ENCODE measurements at places on chromosomes 5 and 9. TPM values are rescaled to one million over a fixed set of nuclear protein-coding genes. Genes with fewer than 3 reads are reported as not detected.
A peak's percentile ranks its signal among the peaks of the same experiment; 100 is the strongest.

- peaks cover 30% of the 10 kb centered on the region for H3K4me1 ChIP-seq
- no peaks in the 10 kb centered on the region for H3K27me3 ChIP-seq
- H3K27ac ChIP-seq: peak overlapping the region; percentile 61
- no peak overlapping the region for H3K4me3 ChIP-seq
- peaks cover 98% of the 10 kb centered on the region for H3K36me3 ChIP-seq
Measured at GRCh38 chr5:150044329-150044681, 42.0 kb downstream of the CSF1R start.

GRCh38 chr9:18314316-18314715, 159.6 kb upstream of the ADAMTSL1 start:
- DNase-seq: no peak
- H3K36me3 ChIP-seq: no peaks in the 10 kb centered on the region
- H3K27me3 ChIP-seq: no peaks in the 10 kb centered on the region
- H3K4me1 ChIP-seq: no peaks in the 10 kb centered on the region
- no peak overlapping the region for H3K4me3 ChIP-seq

UNC5A gene
- total RNA-seq: not detected

GRCh38 chr5:61811052-61811451, 479.0 kb downstream of the ZSWIM6 start:
- no peaks in the 10 kb centered on the region for H3K4me1 ChIP-seq
- no peaks in the 10 kb centered on the region for H3K36me3 ChIP-seq
- DNase-seq: no peak
- no peak overlapping the region for H3K4me3 ChIP-seq

GRCh38 chr5:54834121-54834842, 151.1 kb downstream of the ESM1 start:
- no peak overlapping the region for H3K27ac ChIP-seq
- H3K4me1 ChIP-seq: peaks cover 11% of the 10 kb centered on the region
- no peaks in the 10 kb centered on the region for H3K27me3 ChIP-seq
- H3K36me3 ChIP-seq: no peaks in the 10 kb centered on the region
- no peak overlapping the region for H3K4me3 ChIP-seq

TNPO1 gene
- total RNA-seq: 92.2 TPM

OR1K1 gene
- not detected for total RNA-seq

DNA sequence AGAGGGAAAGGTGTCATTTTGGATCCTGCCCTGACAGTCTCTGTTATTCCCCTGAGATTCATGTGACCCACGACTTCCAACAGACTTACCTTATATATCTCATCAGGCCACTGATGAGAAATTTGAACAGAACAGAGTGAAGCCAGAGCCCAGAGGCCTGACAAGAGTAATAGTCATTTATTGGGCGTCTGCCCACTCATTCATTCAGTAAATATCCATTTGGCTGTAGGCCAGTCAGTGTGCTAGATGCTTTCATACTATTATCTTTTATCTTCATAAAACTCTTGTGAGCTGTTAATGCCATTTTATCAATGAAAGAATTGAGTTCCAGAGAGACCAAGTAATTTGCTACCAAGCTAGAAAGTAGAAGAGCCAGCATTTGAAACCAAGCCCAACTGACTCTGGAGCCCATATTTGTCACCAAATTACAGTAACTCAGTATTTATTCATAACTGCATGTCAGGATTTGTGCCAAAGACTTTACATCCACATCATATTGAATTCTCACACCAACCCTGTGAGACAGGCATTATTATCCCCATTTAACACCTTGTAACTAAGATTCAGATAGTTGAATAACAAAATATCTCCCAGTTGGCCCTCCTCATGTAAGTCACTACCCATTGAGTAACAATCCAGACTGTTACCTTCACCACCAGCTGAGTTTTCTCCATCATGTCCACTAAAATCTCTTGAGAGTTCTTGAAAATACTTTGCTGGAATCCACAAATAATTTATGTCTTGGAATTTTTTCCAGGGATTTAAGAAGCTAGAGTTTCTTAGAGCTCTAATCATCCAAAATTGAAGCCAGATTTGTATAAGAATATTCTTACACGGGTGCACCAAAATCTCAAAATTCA, 2.5 kb downstream of the PTPDC1 start:
- H3K4me3 ChIP-seq: no peak overlapping the region
- H3K4me1 ChIP-seq: peaks cover 2% of the 10 kb centered on the region
- no peaks in the 10 kb centered on the region for H3K36me3 ChIP-seq
- no peaks in the 10 kb centered on the region for H3K27me3 ChIP-seq

ACTBL2 gene
- not detected for total RNA-seq

C5 gene
- total RNA-seq: 1.7 TPM

GRCh38 chr5:150159741-150160179, 4.1 kb upstream of the PDGFRB start:
- H3K4me3 ChIP-seq: no peak overlapping the region
- H3K27me3 ChIP-seq: no peaks in the 10 kb centered on the region
- H3K27ac ChIP-seq: peak overlapping the region; percentile 94
- peaks cover 57% of the 10 kb centered on the region for H3K4me1 ChIP-seq
- no peaks in the 10 kb centered on the region for H3K36me3 ChIP-seq
- peak; percentile 85 for DNase-seq
